Activated CD8-positive, alpha-beta memory T cell treated with anti-CD3 and anti-CD28 coated beads for 4 hours (primary cell): ENCODE measurements at places on chromosomes 4 and X.

GRCh38 chrX:38861489-38861888, 60.2 kb downstream of the MID1IP1 start:
- DNase-seq: no peak

GRCh38 chrX:1334854-1335253, 1.7 kb upstream of the IL3RA start:
- DNase-seq: no peak

GRCh38 chr4:21113496-21114223, 413.4 kb downstream of the PACRGL start:
- DNase-seq: no peak

- DNase-seq: no peak
Observed at GRCh38 chr4:64495946-64496345, 86.7 kb upstream of the TECRL start.

DNA sequence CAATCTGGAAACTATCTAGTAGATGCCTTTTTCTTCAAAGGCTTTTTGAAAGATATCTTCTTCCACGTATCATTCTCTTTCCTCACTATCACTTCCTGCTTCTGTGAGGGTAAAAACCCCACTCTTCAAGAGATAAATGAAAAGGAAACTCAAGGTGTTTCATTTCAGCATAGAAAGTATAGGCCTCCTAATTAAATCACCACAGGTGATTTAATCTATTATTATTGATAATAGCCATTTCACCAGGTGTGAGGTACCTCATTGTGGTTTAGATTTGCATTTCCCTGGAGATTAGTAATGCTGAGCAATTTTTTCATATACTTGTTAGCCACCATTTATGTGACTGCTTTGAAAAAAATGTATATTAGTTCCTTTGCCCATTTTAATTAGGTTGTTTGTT, 92.0 kb upstream of the EMCN start:
- no peak for DNase-seq

DNA sequence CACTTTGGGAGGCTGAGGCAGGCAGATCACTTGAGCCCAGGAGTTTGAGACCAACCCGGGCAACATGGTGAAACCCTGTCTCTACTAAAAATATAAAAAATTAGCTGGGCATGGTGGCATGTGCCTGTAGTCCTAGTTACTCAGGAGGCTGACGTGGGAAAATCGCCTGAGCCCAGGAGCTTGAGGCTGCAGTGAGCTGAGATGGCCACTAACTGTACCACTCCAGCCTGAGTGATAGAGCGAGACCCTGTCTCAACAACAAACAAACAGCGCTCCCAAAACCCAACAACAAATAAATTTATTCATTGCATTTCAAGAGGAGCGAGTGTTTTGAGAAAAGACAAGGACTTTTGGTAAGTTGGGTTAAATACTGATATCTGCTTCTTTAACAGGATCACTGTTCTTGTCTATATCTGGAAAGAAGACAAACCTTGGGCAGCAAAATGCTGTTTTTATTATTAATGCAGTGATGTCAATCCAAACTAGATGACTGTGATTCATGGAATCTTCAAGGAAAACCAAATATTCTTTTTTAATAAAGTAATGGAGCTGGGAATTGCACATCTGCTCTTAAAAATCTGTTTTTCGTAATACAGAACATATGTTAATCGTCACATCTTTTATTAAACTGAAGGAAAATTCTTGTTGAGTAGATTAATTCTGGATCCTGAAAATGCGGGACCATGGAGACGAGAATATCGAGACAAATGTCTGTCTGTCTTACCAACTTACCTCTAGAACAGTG, 90.8 kb upstream of the LIMCH1 start:
- DNase-seq: no peak
